ENCODE measurements at places on chromosomes 12 and 14. TPM values are rescaled to one million over a fixed set of nuclear protein-coding genes. Genes with fewer than 3 reads are reported as not detected.

The PPP1CC gene
- total RNA-seq, result 145 TPM

The NOPCHAP1 gene
- total RNA-seq, result 28.0 TPM

The FAM181A gene
- not detected for total RNA-seq

The P2RX7 gene
- total RNA-seq, result 0.75 TPM

The ARHGEF40 gene
- 25.5 TPM for total RNA-seq

The HOXC11 gene
- total RNA-seq, result 4.2 TPM

The SLC38A4 gene
- not detected for total RNA-seq

The NUAK1 gene
- 5.5 TPM for total RNA-seq

The RAB21 gene
- 23.7 TPM for total RNA-seq

The OR11H12 gene
- not detected for total RNA-seq

The MSI1 gene
- total RNA-seq, result 0.19 TPM

The ADAM21 gene
- 0.04 TPM for total RNA-seq

The PTHLH gene
- total RNA-seq, result 21.7 TPM

The TOMM20L gene
- not detected for total RNA-seq

The CCND2 gene
- total RNA-seq, result 0.15 TPM

The KSR2 gene
- total RNA-seq, result 0.08 TPM

The SINHCAF gene
- 112 TPM for total RNA-seq

The APOLD1 gene
- 1.1 TPM for total RNA-seq

The EID3 gene
- total RNA-seq, result 11.1 TPM

The SUOX gene
- total RNA-seq, result 14.9 TPM

The OR10G3 gene
- total RNA-seq, result not detected

The ZNF705A gene
- total RNA-seq, result not detected

The SLC22A17 gene
- total RNA-seq, result 0.64 TPM

The FIGNL2 gene
- not detected for total RNA-seq

The COL2A1 gene
- 0.41 TPM for total RNA-seq

The FLRT2 gene
- total RNA-seq, result 5.4 TPM

The RERGL gene
- not detected for total RNA-seq

The SLC16A7 gene
- total RNA-seq, result 23.4 TPM

The C3AR1 gene
- total RNA-seq, result 2.9 TPM

The LGR5 gene
- total RNA-seq, result not detected

The KRT2 gene
- total RNA-seq, result not detected

Measured in A375 (cell line).